Right renal pelvis (tissue), 4 donors: ENCODE measurements at places on chromosomes 5 and 9.
A peak's percentile ranks its signal among the peaks of the same experiment; 100 is the strongest.

- DNase-seq = no peak
These were observed 40.3 kb downstream of the SLC28A3 start for GRCh38 chr9:84300271-84300670.

- no peak for DNase-seq
These were observed 95.5 kb upstream of the MAN2A1 start for GRCh38 chr5:109594217-109594616.

DNA sequence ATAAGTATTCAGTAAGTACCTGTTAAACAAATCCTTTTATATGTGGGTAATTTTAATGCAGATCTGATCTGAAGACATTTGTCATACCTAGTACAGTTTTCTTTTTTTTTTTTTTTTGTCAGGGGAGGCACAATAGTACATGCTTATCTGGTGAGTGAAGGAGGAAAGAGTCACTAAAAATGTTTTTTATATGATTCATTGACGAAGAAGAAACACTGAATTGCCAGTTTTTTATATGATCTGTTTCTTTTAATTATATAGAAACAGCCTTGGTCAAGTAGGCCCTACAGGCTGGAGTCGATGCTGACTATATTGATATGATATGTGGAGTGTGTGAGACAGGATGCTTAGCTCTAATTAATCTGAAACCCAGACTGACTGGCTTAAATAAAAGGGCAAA is 315.2 kb downstream of the PSAT1 start:
- DNase-seq = no peak

GRCh38 chr5:111117136-111117535 is 25.0 kb downstream of the WDR36 start:
- DNase-seq = no peak

DNA sequence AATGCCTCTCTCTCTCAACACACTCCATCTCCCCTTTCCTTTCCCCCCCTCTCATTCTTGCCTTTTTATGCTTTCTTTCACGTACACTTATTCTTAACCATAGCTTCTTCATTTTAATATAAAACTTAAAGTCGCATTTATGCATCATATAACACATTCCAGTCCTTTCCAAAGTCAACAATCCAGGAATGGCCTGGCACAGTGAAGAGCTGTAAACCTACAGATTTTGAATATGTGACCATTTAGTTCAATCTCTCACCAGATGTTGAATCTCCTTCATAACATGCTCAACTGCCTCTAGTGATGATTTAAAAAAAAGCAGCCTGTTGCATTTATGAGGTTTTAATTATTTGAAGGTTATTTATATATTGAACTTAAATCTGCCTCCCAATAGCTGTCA is 186.2 kb upstream of the GRAMD2B start:
- no peak for DNase-seq

- no peak for DNase-seq
These were observed 25.7 kb downstream of the CPEB4 start for GRCh38 chr5:173913686-173914321.

DNA sequence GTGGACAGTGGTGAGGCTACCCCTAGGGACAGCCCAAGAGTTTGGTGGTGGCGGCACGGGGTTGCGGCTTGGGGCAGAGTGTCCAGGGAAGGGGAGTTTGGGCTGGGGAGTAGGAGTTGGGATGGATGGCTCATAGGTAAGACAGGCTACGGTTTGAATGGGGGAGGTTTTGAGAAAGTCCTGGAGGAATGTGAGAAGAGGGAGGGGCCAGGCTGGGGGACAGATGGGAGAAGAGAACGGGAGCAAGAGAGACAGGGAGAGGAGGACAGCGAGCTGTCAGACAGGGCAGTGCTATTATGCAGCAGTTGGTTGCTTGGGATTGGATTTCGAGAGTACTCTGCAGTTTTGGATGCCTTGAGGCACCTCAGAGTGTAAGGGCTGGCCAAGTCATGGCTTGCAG is 24.5 kb downstream of the PSD2 start:
- DNase-seq = no peak

GRCh38 chr5:73419465-73420390 is 28.8 kb downstream of the FOXD1 start:
- no peak for DNase-seq

DNA sequence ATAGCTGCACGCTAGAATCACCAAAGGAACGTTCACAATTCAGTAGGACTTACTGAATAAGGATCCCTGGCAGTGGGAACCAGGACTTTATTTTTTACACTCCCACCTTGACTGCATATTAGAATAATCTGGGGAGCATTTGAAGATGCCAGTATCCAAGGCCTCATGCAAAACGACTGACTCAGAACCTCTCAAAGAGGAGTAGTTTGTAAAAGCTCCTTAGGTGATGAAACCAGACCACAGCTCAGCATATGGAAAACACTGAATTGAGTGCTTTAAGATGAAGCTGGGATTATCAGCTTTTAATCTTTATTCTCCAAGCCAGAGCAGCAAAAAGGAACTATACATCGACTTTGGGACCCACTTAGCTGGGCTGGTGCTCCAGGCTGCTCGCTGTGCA is 288.3 kb downstream of the MLLT3 start:
- no peak for DNase-seq

DNA sequence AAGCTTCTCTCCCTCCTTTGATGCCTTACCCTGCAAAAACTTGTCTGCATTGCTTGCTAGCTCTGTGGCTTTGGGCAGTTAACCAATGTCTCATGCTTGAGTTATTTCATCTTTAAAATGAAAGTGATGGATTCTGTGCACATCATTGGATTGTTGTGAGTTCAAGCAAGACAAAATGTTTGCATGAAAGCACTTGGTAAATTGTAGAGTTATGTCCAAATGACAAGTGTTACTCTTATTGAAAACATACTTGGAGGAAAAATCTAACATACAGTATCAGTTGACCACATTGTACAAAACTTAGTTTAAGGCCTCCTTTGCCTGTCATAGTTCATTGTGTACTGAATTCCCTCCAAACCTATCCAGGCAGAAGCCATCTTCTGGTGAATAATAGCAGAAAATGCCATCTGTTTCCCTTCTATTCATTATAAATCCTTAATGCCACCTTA is 30.0 kb downstream of the TGFBR1 start:
- DNase-seq = no peak

- no peak for DNase-seq
These were observed 2385.2 kb upstream of the C9orf72 start for GRCh38 chr9:29958469-29958868.

- DNase-seq = no peak
These were observed 53.4 kb upstream of the ALDH1B1 start for GRCh38 chr9:38339087-38339486.

DNA sequence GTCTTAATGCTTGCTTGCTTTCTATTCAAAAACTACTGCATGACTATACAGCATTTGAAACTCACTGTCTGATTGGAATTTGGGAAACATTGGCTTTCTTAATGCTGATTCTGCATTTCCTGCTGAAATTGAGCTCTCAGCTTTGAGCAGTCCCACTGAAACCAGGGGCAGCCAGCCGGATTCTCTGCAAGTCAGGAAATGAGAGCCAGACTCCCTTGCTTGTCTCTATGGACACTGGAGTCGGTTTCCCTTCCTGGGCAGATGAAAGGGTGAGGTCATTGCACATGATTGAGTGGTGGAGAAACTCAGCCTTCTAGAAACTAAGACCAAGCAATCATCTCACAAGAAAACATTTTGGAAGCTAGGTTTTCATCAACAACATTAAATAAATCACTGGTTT is 119.7 kb upstream of the SPATA31C2 start:
- DNase-seq = peak; percentile 50

- no peak for DNase-seq
These were observed 467.0 kb downstream of the NTRK2 start for GRCh38 chr9:85136507-85136906.

- no peak for DNase-seq
These were observed 280.4 kb downstream of the MEF2C start for GRCh38 chr5:88602584-88602983.

DNA sequence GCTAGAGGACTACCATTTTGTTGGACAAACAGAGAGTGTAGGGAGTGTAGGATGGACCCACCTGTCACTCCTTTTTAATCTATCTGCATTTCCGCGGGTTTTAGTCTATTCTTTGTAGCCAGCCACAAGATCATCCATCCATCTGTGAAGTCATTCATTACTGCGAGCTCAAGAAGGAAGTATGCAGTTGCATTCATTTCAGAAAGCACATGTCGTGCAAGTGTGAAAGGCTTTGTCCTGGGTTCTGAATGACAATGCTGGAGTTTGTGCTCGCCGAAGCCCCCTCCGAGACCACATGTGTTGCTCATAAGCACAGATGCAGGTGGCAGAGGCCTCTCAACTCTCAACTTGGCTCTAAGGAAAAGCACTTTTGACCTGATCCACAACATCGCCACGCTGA is 70.3 kb upstream of the BASP1 start:
- DNase-seq = no peak

- DNase-seq = no peak
These were observed 214.6 kb upstream of the TLE4 start for GRCh38 chr9:79357194-79357593.

DNA sequence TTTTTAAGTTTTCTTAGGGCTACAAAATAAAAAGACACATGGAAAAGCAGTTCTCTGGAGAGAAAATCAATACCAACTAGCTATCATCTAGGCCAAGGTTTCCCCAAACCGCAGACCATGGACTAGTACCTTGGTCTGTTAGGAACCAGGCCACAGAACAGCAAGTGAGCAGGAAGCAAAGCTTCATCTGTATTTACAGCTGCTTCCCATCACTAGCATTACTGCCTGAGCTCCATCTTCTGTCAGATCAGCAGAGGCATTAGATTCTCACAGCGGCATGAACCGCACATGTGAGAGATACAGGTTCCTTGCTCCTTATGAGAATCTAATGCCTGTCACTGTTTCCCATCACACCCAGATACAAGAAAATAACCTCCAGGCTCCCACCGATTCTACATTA is 1907.6 kb upstream of the ACO1 start:
- DNase-seq = no peak

- DNase-seq = no peak
These were observed 120.9 kb downstream of the PIP5K1B start for GRCh38 chr9:68825762-68826472.

DNA sequence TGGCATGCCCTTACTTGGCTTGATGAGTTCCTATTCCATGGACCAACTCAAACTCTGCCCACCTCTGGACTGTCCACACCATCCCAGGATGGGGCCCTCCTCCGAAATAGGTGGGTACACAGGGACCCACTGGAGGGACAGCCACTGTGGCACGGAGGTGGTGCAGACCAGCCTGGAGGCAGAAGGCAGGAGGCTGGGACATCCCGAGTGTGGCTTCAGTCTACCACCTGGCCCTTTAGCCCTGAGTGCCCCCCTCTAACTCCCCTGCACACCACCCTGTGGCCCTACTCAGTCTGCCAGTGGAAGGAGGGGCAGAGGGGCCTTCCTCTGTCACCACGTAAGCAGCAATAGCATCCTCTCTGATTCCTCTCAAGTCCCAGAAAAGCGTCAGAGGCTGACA is 3.7 kb downstream of the IL3 start:
- no peak for DNase-seq

- no peak for DNase-seq
These were observed 471.8 kb downstream of the BNC2 start for GRCh38 chr9:16398691-16399090.

DNA sequence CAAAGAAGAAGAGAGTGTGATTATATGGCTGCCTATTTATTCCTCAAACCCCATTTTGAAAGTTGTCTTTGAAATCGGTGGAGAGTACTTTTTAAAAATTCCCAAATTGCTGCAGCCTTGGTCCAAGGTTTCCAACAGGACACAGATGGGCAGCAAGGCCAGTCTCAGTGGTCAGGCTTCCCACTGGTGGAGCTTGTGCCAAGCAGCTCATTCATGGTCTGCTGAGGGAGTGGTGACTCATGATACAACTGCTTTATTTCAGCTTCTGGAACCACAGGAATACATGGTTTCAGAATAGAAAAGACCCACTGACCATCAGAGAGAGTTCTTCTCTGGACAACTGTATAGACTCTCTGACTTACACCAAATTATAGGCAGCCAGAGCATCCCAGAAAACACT is 673.1 kb upstream of the KLF4 start:
- DNase-seq = no peak

GRCh38 chr5:103902893-103903292 is 340.3 kb upstream of the NUDT12 start:
- DNase-seq = no peak

DNA sequence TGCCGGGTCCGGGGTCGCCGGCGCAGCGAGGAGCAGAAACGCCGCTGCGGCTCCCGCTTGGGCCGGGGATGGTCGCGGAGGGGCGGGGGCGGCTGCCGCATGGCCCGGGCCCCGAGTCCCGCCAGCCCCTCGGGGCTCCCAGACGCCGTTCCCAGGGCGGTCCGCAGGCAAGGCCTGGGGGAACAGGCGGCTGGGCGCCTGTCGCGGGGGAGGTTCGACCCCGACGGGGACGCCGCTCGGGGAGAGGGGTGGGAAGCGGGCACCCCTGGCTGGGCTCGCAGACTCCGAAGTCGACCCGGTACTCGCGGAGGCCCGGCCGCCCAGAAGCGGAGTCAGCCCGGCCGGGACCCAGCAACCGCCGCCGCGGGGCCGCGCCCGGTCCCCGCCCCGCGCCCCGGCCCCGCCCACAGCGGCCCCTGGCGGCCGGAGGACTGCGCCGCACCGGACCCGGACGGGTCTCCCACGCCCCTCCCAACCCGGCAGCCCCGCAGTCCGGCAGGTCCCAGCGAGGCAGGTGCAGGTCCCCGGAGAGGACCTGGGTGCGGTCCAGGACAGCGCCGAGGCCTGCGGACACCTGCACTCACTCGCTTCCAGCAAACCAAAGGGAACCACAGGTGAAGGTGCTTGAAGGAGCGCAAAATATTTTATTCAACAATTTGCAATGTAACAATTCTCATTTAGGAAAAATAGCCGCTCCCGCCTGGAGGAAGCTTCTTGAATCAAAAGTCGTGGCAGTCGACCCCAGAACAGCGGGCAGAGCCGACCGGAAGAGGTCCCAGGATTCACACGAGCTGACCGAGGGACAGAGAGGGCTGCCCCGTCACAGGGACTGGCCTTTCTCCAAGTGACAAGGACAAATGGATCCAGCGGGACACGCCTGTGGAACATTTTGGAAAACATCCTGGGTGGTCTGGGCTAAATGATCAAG is at the start of gene INPP5E:
INPP5E (minus strand) TSS at position 365 of the 928 bp plus-strand sequence. CDS start 426 bp downstream, outside the sequence.
- peak; percentile 31 for DNase-seq

GRCh38 chr9:99490729-99491128 is 268.6 kb downstream of the SEC61B start:
- no peak for DNase-seq

DNA sequence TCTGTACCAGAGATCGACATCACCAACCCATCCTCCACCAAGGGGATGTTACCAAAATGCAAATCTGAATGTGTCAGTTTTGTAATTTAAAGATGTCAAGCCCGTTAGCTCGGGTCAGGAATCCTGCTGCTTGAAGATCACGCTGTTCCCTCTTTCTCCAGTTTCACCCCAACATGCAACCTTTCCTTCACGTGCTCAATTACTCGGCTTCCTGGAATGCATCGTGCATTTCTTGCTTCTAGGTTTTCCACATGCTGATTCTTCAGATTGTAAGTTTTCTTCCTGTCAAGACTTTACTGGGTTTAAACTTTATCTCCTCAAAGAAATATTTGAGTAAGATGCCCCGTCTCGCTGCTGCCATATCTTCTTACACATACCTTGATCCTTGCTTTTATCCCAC is 209.5 kb upstream of the SNX2 start:
- no peak for DNase-seq
